Brain microvascular endothelial cell (primary cell): ENCODE measurements at places on chromosomes 5 and 9.

- peak; percentile 96 for DNase-seq
Observed at GRCh38 chr9:124054582-124055227, 43.1 kb downstream of the LHX2 start.

- DNase-seq: no peak
Observed at GRCh38 chr9:125536776-125537175, 170.2 kb downstream of the MAPKAP1 start.

GRCh38 chr5:55568654-55569512, 34.1 kb upstream of the PLPP1 start:
- no peak for DNase-seq

- no peak for DNase-seq
Observed at GRCh38 chr9:107710546-107710945, 221.0 kb upstream of the KLF4 start.

DNA sequence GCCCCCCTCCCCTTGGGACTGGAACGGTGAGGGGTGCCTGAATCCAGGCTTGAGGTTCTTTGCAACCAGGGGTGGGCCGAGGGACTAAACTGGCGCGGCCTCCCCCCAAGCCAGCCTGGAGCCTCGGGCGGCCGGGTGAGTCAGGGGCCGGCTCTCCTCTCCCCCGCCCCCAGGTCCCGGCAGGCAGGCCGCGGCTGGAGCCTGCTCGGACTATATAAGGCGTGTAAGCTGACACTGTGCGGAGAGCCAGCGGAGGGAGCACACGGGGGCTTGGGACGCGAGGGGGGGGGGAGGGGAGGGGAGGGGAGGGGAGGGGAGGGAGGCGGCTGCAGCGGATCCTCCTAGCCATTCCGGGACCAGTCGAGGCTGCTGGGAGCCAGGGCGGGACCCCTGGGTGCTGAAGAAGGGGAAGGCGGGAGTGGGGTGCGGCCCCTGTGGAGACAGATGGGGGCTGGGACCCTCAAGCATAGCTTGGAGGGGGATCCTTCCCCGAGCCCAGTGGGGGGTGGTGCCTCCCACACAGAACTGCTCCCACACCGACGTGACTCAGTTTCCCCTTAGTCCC, 595 bp downstream of the PDLIM7 start:
- DNase-seq: peak; percentile 91
